ENCODE measurements at places on chromosomes 5 and 9.

GRCh38 chr9:98632839-98633238 lies 75.9 kb downstream of the GABBR2 start:
- DNase-seq: no peak

- DNase-seq: peak; percentile 76
Measured at GRCh38 chr5:147303976-147304375, 69.2 kb downstream of the STK32A start.

DNA sequence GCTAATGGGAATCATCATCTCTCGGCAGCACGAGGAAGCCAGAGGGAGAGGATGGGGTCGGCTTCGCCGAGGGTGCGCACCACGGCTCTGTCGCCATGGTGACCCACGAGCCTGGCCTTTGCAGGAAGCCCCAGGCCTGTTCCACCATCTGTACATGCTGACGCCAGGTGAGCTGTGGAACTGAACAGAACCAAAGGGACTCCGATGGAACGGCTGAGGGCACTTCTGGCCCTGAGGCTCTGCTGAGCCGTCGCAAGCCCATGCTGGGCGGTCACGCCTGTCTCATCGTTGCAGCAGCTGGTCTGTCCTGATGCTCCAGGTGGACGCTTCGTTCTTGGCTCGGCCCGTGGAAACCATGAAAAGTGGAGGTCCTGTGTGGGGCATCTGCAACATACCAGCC lies 34.6 kb upstream of the UBAC1 start:
- DNase-seq: no peak

DNA sequence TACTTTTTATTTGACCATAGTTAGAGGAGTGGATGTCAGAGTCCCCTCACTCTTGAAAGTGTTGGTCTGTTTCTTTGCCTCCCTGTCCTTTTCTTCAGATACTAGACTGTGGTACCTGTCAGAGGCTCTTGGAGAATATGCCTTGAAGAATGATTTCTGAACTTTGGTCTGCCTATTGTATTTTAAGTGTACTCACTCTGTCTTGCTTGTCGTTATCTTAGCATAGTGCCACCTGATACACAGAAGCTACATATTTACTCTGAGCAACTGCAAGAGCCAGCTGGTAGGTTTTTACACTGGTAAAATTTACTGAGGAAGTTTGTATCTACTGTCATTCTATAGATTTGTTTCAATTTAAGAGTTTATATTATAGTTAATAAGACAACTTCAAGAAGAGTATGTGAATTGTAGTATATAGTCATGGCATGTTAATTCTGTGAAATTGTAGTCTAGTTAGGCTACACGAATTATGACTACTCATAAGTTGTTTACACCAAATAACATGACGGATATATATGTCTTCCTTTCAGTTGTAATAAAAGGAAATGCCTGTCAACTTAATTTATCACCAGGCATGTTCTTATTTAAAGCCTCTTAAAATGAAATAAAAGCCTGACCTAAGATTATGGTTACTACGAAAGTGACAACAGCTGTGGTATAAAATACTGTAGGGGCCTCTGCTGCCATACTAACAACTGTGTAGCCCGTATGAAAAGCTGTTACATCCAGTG lies 201.7 kb downstream of the KDM4C start:
- no peak for DNase-seq

DNA sequence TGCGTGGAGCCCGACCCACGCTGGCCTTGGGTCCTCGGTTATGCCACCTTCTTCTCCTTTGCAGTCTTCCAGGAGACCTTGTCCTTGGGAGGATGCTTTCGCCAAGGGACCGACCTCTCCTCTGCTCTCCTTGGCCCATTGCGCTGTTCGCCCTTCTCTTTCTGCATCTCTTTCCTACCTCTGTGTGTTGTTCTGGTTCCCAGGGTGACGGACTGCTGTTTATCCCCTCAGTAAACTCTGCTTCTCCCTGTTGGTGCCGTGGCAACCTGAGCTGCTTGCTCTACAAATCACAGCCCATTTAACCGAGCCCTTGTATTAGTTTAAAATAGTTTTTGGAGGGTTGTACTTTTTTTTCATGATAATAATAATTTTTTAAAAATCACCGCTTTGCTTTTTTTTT lies 97.9 kb downstream of the DAPK1 start:
- DNase-seq: no peak

DNA sequence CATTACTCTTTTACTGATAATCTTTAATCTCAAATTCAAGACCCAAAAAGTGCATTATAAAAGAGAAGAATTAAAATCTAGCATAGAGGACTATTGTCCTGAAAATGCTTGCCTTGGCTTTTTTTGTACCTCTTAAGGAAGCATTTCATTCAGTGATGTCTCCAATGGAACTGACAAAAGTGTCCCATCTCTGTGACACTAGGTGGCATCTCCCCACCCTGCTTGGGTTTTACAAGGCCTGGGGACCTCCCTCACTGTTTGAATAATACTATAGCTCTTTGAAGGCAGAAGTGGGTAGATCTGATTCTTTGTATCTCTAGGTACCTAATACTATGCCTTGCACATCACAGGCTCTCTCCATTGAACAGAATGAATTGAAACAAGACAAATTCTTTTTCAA lies 180.6 kb downstream of the EPB41L4A start:
- DNase-seq: no peak

GRCh38 chr5:51138164-51138563 lies 245.1 kb upstream of the ISL1 start:
- no peak for DNase-seq

DNA sequence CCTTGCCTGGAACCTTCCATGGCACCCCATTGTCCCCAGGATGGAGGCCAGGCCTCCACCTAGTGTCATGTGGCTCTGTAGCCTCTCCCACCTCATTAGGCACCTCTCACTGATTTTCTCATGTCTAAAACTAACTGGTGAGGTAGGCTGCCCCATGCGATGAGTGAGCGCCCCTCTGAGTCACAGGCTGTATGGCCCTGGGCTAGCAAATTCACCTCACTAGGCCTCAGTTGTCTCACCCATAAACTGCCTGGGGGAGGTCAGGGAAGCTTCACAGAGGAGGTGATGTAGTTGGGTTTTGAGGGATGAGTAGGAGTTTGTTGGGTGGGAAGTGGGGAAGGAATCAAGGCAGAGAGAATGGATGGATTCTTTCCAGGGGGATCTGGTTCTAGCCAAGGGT lies 8.8 kb downstream of the RXRA start:
- peak; percentile 61 for DNase-seq

GRCh38 chr9:126198854-126199253 lies 127.8 kb upstream of the MVB12B start:
- DNase-seq: no peak

- peak; percentile 93 for DNase-seq
Measured at GRCh38 chr5:76999451-76999850, 30.8 kb upstream of the AGGF1 start.

DNA sequence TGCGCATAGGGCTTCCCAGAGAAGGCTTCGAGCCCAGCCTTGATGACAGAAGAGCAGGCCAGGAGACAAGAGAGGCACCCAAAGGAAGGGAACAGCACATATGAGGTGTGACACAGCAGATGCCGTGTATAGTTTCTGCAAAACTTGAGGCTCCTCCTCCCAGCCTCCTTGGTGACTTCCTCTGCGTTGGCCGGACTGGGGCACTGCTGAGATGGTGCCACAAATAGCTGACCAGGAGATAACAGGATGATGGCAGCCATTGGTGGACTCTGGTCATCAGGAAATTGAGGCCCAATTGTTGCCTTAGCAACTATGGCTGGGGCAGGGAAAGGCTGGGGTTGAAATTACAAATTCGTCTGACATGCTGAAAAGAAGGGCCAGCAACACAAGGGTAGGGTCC lies 4.8 kb upstream of the ZNF79 start:
- DNase-seq: no peak

GRCh38 chr9:103410059-103410458 lies 414.9 kb downstream of the CYLC2 start:
- no peak for DNase-seq

- DNase-seq: peak; percentile 14
Measured at GRCh38 chr5:138953387-138954256, 78.5 kb upstream of the LRRTM2 start.

DNA sequence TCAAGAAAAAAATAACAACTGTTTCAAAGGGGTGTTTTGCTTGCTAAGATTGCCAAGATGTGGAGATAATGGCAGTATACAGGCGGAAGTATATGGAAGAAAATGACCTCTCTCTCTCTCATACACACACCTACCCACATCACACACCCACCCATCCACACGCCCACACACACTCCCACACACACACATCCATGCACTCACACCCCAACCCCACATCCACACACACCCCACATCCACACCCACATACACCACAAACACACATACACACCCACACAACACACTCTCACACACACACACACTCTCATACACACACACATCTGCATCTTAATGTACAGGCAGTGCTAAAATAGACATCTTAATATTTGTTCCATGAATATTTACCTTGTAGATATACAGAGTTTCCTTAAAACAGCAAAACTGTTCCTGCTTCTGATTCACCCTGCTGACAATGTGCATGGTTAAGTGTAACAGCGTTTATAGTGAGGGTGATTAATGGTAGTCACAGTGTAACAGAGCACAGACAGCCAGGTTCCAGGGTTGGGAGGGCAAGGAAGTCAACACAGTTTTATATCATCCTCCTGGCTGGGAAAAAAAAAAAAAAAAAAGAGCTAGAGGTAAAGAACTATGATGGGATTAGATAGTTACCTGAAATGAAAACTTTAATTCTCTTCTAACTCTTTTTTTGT lies 8.3 kb downstream of the BHMT2 start:
- DNase-seq: peak; percentile 26

GRCh38 chr5:50292735-50293394 lies 148.2 kb downstream of the EMB start:
- no peak for DNase-seq

DNA sequence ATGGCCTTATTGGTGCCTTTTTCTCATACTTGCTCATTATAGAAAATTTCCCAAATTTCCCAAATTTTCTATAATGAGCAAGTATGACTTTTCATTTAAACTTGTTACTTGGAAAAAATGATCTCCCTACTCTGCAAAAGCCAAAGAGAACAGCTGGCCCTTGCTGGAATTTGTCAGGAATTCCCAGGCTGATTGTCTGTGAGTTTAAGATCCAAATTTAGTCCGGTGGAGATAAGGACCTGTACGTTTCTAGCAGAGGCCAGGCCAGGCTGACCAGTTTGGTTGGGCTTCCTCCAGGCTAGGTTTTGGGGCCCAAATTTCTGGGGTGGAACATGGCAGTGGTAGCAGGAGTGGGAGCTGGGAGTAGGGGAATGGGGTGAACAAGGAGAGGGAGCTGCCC lies 51.9 kb downstream of the NEURL1B start:
- DNase-seq: no peak

DNA sequence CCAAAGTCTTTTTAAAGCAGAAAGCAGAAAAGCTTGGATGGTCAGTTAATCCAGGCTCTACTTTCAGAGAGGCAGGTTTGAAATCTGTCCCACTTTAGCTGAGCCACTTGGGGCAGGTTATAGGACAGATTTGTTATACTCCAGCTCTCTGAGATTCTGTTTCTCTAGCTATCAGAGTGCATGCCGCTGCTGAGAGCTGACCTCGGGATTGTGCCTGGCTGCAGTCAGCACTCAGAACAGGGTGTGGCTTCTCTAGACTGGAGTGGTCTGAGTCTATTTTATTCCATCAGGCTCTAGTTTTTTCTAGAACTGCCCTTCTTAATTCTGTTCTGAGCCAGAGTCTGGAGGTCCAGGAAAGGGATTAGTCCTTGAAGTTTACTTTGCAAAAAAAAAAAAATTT lies 67.7 kb downstream of the NDFIP1 start:
- no peak for DNase-seq

GRCh38 chr5:45376417-45376816 lies 319.8 kb downstream of the HCN1 start:
- DNase-seq: no peak

GRCh38 chr9:69195668-69196067 lies 21.6 kb downstream of the TJP2 start:
- DNase-seq: no peak

- DNase-seq: no peak
Measured at GRCh38 chr5:170249355-170249754, 16.6 kb downstream of the C5orf58 start.

DNA sequence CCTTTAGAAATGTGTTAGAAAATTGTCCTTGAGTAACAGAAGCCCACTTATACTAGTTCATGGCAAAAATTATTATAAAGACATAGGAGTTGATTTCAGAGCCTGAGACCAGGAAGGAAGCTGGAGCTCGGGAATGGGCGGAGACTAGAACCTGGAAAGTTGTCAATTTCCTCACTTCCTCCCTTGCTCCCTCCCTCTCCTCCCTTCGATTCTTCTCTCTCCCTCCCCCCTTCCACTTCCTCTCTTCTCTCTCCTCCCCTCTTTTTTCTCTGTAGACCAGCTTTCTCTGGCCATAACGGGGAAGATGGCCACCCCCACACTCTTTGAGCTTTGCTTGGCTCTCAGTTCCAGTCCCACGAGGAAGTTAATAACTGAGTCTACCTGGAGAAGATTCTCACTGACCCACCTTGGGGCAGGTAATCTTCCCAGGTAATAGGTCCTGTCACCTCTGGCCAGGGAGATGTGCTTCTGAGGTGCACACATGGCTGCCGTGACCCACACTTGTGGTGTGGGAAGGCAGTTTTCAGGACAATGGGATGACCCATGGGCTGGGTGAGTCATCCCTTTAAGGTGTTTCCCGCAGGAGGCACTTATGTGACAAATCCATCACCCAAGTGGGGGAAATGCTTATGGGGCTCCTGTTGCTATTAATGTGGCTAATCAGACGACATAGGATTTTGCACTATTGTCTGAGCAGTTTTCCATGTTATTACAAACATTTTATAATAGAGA lies 78.7 kb downstream of the HSPA4 start:
- peak; percentile 23 for DNase-seq

DNA sequence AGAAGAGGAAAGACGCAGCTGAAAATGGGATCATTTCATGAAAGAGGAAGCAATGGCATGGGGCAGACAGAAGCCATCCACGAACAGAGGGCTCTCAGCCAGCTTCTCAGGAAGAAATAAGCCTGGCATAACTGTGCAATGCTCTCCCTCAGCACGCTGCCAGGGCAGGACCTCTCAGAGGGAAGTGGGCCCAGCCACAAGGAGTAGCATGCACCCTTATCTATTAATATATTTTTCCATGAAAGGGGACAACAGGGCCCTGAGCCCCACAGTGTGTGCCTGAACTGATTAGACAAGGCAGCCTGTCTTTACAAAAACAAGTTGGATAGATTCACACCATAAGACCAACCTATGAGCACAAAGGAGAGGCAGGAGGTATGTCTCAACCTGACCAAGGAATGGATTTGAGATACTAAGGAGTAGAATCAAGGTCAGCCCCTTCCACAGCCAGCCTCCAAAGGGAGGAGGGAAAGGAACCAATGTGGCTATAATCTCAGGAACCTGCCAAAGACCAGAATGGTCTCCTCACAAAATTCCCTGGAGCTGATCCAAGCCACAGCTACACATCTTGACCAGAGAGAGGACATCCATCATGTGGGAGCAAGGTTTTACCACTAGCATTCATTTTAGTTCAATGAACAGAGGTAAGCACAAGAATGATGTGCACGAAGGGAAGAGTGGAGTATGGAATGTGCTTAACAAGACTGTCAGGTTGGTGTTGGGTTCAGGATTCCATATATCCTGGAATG lies 154.8 kb downstream of the SIL1 start:
- peak; percentile 26 for DNase-seq

DNA sequence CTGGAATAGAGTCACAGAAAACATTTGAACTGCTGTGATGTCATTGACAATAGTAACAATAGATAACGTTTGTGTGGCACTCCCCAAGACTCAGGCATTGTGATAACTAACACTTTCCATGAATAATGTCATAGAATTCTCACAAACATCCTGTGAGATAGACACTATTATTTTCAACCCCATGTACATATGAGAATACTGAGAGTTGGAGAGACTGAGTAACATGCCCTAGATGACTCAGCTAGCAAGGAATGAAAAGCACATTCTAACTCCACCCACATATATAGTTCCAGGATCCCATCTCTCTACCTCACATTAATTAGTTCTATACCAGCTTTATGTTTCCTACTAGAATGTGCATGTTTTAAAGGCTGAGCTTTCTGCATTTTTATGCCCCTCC lies 71.4 kb downstream of the ASTN2 start:
- DNase-seq: peak; percentile 10
